PC-9 (cell line): ENCODE measurements at places on chromosomes 7 and 10.
A peak's percentile ranks its signal among the peaks of the same experiment; 100 is the strongest.

GRCh38 chr10:69455006-69455763 is 3.9 kb downstream of the TSPAN15 start:
- DNase-seq = no peak

DNA sequence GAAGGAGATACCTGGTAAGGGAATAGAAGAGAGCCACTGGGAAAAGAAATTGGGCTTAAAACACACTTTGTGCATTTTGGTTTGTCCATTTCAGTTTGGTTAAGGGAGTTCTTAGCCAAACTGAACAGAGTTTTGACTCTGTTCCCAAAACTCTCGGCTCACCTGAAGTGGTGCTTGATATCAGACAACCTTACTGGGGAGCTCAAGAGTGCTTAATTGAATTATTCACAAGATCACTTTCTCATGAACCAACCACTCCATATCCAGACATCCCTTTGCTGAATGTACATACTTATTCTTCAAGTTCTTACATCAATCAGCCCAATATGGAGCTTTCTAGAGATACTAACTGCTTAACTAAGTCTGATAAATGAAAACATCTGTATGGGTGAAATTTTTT is 413.1 kb downstream of the GRM8 start:
- no peak for DNase-seq

DNA sequence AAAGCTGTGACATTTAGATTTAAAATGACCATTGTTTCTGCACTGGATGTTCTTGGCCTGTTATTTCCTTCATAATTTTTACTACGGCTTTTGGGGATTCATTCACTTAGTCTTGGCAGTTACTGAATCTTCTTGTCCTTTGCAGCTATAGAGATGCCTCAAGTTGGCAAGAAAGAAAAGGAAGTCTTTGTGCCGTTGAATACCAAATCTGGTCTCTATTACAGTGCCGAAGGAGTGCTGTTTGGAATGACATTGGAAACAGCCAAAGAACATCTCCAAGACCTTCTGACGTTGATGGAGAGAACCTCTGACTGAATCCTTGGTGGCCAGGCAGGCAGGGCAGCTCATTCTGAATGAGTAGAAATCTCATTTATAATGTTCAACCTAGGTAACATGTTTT is 54.3 kb upstream of the NRP1 start:
- DNase-seq = no peak

DNA sequence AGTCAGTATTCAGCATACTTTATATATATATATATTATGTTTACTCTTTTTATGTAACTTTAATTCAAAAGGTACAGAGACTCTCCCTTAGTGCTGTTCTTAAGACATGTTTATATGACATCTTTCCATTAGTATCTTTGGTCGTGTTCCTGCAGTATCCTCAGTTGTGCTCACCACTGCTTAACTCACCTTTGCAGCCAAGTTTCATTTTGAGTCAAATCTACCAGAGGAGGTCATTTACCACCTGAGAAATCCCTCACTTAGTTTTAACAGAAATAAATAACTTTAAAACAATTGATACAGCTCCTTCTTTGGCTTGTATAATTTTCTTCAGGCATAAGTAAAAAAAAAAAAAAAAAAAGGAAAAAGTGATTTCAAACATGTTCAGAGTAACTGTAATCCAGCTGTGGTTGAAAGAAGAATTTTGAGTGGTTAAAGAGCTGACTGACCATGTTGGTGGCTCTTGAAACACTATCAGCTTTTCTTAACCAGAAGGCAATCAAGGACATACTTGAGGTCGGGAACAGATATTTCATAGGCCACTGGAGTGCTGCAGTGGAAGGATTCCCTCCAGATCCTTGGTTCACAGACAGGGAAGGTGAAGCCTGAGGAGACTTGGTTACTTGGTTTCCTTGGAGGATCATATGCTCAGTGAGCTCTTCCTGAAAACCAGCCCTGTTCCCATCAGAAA is 116.8 kb downstream of the AUTS2 start:
- no peak for DNase-seq

DNA sequence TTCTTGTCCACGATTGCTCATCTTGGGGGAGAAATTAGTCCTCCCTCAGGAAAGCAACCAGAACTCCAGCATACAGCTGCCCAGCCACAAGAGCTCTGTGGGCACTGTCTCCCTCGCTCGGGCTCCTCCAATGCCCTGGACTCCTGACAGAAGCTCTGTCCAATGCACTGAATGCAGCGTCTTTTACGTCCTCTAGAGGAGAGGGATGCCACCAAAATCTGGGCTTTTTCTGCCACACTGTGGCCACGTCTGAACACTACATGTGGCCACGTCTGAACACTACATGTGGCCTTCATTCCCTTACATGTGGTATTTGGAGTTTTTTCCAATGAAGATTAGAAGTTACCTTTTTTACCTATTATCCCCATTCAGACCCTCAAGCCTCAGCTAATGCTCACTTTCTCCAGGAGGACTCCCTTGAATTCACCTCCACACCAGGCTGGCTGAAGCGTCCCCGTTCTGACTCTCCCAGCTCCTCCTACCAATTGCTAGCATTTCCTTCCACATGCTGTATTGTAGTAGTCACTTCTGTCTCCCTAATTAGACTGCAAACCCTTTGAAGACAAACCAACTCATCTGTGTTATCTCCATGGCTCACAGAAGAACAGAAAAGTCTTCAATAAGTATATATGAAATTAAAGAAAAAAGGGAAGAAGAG is 134.3 kb upstream of the PDE1C start:
- DNase-seq = peak; percentile 37

DNA sequence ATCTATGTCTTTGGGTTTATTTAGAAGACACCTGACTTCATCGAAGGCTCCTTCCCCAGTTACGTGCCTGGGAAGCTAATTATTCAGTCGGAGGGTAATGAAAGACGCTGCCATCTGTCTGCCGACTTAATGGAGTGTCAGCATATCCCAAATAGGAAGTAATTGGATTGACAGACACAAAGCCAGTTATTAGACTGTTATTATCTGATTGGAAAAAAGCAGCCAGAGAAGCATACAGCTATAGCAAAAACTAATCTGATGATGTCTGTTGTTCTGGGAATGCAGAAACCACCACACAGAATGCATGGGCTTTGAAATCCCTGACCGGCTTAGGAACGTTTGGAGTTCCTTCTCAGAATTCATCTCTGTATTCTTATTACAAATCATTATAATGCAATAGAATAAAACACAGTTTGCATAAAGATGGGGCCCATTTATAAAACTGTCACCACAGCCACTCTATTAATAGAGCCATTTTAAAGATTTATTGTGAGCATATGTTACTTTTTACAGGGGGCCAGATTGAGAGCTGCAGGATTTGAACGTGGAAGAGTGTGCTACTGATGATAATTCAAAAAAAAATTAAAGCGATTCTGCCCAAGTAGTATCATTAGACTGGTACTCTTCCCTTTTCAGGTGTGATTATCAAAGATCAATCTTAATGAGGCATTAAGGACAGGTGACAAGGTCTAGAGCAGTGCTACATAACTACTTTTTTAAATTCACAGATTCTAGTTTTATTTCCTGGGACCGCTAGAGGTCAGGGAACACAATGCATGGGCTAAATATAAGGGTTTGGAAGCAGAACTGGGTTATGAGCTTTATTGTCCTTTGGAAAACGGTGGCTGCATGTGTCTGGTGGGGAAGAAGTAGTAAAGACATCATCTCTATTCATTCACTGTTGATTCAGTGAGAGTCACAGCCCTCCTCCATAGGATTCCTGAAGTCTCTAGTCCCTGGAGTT is 330.1 kb upstream of the LRGUK start:
- no peak for DNase-seq
